Stimulated activated CD8-positive, alpha-beta memory T cell treated with anti-CD3 and anti-CD28 coated beads, Interleukin-12 subunit alpha, Interleukin-12 subunit beta, amount 100 ng/mL, for 1 hour (primary cell): ENCODE measurements at places on chromosomes 7 and 10.

DNA sequence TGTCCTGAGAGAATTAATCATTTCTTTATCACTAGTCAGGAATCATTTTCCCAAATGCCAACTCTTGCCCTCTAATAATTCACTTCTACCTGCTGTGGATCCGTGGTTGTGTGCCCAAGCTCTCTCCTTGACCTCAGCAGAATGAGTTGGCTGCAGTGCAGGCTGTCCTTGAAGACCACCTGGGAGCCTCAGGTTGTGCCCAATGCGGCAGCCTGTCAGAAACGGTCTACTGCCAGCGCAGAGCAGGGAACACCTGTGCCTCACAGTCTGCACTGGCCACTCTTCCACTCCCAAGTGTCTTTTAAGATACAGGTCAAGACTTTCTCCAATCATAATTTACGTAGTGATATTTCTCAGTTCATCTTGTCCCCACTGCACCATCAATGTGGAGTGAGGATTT lies 246.0 kb upstream of the PHF14 start:
- no peak for DNase-seq

DNA sequence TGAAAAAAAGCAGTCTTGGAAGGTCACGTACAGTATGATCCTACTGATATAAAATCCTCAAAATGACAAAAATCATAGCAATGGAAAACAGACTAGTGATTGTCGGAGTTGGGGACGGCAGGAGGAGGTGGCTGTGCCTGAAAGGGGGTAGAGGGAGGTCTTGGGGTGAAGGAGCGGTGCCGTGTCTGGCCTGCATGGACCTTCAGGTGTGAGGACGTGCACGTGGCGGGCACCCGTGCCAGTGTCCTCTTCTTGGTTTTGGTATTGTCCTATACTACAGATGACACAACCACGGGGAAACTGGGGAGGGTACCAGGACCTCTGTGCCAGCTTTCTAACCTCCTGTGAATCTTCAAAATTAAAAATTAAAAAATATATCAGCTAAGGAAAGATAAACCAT lies 73.0 kb downstream of the COBL start:
- no peak for DNase-seq

DNA sequence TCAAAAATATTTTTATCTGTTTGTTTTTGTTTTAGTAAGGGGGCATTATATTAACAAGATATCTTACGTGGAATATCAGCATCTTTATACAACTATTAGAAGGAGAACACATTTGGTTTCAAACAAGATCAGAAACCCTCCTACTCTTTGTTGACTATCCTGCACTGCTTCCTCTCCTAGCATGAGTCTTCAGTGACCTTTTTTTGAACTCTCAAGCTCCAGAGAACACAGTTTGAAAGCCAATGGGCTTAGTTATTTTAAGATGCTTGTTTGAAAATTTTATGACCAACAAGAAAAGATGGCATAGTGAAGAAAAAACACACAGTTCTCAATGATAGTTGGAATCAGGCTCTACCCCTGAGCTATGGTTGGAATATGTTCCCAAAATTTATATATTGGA lies 37.2 kb upstream of the RTKN2 start:
- DNase-seq, result no peak

GRCh38 chr7:158001003-158001402 lies 586.6 kb downstream of the PTPRN2 start:
- no peak for DNase-seq

DNA sequence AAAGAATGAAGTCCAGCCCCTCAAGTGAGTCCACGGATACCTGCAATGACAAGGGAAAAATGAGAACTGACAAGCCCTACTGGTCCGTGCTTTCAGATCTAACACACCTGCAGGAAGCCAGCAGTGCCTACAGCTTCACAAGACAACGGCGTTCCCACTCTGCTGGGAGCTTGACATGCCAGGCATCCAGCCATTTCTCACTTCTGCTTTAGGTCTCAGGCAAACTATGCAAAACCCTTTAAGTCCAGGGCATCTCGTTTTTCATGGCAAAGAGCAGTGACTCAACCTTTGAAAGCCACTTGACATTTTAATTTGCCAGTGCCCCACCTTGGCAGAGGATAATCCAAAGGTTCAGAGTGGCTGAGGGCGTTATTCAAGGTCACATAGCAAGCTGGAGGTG lies 49.1 kb upstream of the GPAM start:
- DNase-seq, result no peak

GRCh38 chr10:129851941-129852640 lies 112.0 kb downstream of the EBF3 start:
- no peak for DNase-seq

DNA sequence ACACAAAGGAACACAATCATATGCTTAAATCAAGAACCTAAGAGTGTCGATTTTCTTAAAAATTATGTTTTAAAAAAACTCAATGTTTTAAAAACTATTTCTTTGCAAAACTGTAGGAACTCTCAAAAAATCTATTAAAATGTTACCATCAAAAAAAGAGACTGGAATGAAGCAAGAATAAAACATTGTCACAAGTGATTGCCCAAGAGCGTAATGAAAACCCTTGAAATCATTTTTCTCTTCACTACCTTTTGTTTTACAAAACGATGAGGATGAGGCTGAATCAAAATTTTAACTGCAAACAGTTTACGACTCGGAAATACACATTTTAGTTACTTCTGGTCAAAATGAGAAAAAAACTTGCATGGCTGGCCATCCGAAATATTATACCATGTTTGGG lies 855 bp downstream of the YME1L1 start:
- no peak for DNase-seq

DNA sequence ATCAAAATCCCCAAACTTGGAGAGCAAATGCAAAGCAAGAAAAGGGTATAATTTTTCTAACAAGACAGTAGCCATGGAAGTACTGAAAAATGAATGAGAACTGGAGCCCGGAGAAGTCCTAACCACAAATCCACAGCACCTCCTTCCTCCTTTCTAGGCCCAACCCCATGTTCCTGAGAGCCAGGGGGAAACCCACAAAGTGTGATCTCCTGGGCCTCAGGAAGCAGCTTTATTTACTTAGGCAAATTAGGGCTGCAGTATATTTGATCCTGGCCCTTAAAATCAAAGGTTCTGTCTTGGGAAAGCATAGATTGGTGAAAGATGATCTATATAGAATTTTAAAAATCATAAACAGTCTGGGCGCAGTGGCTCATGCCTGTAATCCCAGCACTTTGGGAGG lies 103.0 kb downstream of the DOCK4 start:
- no peak for DNase-seq

GRCh38 chr7:157570531-157571200 lies 233.9 kb downstream of the DNAJB6 start:
- DNase-seq, result no peak

GRCh38 chr7:149218469-149219420 lies 20.7 kb upstream of the ZNF212 start:
- DNase-seq, result no peak

GRCh38 chr7:99446096-99446495 lies 7.4 kb downstream of the CPSF4 start:
- DNase-seq, result no peak
